CD4-positive, alpha-beta T cell treated with Interleukin-21 for 1 hour (primary cell): ENCODE measurements at places on chromosomes 6 and 20.
A peak's percentile ranks its signal among the peaks of the same experiment; 100 is the strongest.

DNA sequence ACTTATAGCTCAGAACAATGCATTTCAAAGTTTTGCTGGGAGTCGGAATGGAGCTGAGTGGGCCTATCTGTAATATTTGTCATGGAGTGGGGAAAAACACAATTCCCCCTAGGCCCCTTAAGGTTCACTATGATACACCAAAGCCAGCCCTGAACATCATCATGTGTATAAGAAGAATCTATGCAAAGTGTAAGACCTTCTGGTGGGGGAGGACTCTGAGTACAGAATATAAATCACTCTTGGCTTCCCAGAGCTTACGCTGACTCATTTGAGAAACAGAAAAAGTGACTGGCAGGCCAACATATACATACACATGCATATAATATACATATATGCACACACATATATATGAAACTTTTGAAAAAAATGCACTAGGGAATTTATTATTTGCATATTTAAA lies 54.1 kb upstream of the UBR2 start:
- DNase-seq: no peak

DNA sequence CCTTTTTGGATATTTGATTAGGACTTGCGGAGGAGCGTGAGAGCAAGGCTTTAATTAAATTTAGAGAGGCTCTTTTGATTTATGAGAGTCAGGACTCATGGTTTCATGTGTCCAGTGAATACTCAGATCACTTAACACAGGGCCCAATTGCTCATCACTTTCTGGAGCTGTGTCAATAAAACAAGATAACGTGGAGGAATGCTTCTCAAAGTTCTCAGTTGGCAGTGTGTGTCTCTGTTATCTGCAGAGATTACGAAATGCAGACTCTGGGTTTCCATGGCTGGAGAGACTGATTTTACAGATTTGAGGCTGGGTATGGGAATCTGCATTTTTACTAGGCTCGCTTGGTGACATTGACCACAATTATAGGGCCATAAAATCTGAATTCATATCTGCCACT lies 335.8 kb upstream of the FLRT3 start:
- no peak for DNase-seq

DNA sequence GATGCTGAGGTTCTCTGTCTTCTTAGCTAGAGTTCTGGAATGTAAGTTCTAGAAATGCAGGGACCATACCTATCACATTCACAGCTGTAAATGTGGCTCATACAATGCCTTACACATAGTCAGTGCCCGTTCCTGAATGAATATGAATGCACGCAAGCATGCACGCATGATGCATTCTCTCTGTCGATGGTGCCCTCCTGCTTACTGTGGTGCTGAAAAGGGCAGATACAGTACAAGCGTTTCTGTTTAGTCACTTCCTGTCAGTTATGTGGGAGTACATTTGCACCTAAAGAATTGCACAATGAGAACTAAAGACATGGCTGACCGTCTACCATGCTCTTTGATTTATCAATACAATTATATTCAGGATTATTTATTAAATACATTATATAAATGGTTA lies 152.2 kb upstream of the SOX4 start:
- no peak for DNase-seq

GRCh38 chr6:127298475-127298874 lies 31.8 kb downstream of the RNF146 start:
- DNase-seq: no peak

- DNase-seq: no peak
Measured at GRCh38 chr20:3364323-3365013, 43.0 kb downstream of the DNAAF9 start.

DNA sequence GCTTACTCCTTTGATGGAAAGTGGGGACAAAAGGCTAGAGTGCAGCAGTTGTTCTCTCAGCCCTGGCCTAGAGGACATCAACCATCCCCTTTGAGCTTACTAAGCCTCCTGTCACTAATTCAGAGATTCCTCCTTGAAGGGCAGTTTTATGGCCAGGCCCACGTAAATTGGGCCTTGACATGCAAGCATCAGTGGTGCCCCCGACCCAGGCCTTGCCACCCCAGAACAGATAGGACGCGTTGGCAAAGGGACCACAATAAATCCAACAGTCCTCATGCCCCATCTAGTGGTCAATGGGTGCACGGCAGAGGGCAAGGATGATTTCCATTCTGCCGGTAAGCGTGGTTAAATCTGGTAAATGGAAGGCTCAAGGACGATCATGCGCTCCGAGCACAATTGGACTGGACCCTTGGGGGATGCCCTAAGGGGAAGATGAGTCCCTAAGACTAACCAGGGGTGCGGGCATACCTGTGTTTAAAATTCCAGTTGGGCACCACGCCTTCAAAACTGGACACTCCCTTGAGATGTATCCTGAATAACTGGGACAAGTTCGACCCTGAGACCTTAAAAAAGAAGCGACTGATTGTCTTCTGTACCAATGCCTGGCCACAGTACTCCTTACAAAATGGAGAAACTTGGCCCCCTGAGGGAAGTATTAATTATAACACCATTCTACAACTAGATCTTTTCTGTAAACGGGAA lies 32.6 kb downstream of the CEP85L start:
- DNase-seq: peak; percentile 72

- no peak for DNase-seq
Measured at GRCh38 chr6:54519161-54519560, 210.9 kb downstream of the TINAG start.

GRCh38 chr6:41239467-41240159 lies 11.5 kb downstream of the TREML4 start:
- no peak for DNase-seq
